ENCODE measurements at places on chromosomes 11 and 22.

DNA sequence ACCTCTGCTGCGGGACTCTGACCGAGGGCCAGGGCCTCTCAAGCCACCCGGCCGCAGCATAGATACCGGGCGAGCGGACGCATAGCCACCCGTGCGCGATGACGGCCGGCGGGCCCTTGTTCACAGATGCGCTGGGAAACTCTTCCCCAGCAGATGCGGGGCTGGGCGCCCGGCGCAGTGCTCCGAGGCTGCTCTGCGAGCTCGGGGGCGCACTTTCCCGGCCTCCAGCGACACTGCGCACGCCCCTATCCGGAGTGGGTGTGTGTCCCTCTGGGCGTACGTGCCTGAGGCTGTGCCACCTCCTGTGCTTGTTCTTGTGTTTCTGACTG lies 104.7 kb upstream of the E2F8 start:
- DNase-seq: no peak

DNA sequence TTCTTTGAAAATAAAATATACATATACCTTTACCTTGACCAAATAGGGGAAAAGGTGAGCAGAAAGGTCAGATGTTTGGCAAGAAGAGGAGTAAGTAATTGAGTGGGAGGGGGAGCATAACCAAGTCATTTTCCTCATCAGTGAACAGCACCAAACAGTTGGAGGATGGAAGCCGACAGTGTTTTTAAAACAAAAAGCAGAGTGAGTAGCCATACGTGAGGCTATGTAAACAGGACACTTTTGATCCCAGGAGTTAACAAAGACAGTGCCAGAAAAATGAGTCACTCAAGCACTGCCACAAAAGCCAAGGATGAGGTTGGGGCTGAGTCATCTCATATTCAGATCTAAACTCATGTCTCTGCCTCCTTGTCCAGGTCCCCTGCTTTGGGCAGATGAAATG lies 734.7 kb downstream of the KCNA4 start:
- DNase-seq: peak; percentile 81

DNA sequence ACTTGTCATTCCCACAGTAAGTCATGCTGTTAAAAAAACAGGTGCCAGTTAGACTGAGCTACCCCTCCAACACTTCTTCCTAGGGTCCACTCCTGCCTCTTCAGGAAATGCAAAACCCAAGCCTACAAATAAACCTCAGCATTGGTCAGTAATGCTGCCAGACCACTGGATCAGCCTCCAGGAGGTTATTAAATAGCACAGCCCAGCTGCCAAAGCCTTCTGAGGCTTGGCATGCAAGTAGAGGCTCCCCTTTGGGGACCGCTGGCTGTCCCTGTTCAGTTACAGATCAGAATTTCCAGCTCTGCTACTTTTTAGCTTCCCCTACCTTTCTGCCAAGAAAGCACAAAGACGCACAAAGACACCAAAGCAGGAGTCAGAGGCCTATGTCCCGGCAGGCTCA lies 33.3 kb downstream of the ABTB2 start:
- DNase-seq: no peak

- no peak for DNase-seq
These were observed 338.6 kb downstream of the INSC start for GRCh38 chr11:15453211-15453765.

DNA sequence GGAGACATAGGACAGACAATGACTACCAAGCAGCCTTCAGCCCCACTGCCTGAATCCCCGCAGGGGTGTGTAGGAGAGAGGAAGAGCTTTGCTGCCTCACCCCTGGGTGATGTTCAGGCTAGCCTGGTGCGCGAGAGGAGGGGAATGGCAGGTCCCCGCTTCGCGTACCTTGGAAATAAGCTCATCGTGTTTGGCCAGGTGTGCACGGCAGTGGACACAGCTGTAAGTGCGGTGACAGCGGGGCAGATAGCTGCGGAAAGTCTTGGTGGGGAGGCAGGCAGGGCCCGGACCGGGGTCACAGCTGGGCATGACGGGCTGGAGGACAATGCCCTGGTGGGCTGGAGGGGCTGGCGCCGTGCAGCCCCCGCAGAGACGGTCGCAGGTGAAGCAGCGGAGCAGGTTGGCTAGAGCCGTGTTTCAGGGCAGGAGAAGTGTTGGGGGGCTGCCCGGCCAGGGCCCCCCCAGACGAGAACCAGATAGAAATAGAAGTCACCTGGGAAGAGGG lies 2.9 kb downstream of the YPEL4 start:
- no peak for DNase-seq

DNA sequence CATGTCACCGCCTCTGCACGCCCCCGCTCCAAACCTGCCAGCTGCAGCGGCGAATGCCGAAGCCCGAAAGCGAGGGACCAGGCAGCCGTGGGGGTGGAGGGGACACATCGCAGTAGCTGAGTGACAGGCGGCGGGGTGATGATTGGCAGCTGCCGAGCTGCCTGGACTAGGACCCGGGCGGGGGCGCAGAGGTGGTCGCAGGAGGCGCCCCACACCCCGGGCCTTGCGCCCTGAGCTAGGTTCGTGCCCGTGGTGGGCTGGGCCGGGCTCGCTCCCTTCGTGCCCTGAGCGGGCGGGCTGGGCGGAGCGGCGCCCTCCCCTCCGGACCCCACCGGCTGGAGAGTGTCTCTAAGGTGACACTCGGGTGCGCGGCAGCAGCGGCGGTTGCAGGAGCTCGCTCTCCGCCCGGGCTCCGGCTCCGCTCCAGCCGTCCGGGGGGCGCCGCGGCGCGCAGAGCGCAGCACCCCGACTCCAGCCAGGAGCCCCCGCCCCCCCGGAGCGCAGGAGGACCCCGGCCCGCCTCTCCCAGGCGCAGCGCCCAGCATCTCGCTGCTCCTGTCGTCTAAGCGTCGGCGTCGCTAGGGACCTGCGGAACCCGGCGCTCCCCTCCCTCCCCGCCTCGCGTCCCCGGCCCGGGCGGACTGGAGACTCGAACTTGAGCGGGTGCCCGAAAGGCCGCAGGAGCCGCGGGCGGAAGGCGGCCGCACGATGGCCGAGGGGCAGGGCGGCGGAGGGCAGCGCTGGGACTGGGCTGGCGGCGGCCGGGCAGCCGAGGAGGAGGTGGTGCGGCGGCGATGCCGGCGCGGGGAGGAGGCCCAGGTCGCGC lies 14.5 kb upstream of the DGKZ start:
- no peak for DNase-seq

GRCh38 chr22:29270475-29271271 lies 2.6 kb downstream of the EWSR1 start:
- DNase-seq: peak; percentile 83

GRCh38 chr11:40168414-40168813 lies 1291.0 kb downstream of the LRRC4C start:
- no peak for DNase-seq

GRCh38 chr11:124611064-124611463 lies at the start of gene PANX3:
PANX3 (plus strand) TSS chr11:124611428; CDS start chr11:124611557, 129 bp downstream.
- DNase-seq: no peak

- no peak for DNase-seq
These were observed 549.3 kb upstream of the CADM1 start for GRCh38 chr11:116053548-116053919.

DNA sequence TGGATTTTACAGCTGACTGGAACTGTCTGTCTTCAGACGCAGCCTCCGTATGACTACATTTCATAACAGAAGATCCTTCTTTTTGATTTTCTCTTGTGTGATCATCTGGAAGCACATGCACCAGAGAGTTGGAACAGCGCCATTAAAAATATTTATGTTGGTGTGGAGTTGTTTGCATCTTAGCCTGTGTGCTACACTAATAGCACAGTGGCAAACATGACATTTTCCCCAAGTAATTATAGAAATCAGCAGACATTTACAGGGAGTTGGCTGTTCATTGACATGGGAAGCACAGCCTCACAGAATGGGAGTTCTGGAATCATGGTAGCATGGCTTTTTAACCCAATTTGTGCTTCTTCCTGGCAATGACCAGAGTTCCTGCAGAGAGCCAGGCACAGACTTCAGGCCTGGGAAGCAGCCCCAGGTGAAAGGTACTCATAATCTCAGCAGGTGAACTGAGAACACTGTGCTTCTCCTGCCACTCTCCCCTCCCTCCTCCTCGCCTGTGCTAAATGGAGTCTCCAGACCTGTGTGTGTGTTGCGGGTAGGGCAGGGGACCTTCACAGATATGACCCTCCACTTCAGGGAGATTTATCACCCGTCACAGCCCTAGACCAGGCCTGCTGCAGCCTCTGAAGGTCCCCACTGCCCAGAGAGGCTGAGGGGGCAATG lies 82.8 kb upstream of the PLET1 start:
- peak; percentile 50 for DNase-seq

DNA sequence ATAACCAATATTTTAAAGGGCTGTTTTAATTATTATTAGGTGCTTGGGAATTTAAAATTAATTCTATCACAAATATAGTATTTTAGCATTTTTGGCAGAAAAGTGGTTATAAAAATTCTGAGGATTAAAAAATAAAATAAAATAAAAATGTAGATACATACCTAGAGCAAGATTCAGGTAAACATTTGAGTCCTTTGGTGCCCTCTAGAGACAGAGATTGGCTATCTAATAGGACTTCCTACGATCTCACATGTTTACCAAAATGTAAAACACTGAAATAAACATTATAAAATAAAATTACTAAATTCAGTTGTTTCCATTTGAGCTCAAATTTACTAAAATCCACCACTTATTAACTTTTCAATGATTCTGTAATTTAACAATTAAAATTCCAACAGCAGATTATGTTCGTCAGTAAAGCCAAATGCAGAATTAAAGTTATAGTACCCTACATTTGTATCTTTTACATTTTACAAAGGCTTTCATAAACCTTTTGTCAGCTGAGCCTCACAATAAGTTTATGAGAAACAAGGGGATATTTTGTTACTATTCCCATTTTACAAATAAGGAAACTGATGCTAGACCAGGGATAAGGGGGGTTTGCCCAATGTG lies 27.7 kb downstream of the SLC36A4 start:
- DNase-seq: peak; percentile 1

DNA sequence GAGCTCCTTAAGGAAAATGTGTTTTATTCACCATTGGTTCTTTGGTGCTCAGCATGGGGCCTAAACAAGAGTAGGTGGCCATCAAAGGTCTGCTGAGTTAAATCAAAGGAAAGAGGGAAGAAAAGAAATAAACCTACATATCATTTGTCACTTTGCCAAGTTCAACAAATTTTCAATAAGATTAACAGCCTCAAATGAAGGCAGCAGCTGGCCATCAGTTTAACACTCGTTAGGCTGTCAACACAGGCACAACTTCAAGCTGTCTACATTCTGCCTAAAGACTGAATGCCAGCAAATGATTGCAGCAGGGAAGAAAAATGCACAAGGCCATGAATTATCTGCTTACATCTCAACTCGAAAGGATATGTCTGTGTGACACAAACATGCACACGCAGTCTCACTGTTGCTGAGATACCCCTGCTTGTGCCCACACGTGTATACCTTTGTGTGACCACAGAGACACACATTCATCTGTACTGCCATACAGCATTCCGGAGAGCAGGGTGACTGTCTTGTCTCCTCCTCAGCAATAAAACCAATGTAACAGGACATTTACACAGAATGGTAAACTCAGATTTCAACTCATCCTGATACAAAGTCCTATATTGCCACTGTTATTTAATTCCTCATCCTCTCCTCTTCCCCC lies 40.1 kb downstream of the TRIM66 start:
- no peak for DNase-seq

DNA sequence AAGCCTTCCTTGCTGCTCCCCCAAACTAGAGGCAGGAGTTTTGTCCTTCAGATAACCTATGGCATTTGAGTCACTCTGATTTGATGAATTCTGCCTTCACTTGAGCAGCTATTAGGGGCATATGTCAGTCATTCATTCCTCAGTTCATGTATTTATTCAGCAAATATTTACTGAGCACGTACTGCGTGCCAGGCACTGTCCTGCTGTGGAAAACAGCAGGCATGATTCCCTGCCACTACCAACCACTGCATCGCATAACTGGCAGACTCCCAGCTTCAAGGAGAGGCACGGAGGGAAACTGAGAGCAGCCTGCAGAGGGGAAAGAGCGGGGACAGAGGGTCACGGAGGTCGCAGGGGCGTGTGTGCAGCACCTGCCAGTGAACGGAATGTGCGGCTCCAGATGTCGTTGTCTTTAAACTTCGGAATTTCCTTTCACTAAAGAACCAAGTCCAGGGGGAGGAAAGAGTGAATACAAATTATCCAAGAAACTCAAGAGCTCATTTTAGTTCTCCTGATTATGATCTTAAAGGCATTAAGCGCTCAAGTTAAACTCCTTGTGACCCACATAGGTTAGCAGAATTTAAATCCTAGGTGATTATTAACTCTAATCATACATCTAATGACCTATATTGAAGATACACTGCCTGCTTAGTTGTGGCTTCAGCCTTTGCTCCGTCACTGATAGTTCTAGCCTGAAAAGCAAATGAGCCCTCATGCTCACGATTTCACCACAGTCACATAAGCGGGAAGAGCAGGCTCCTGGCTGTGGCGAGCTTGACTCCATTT lies 12.6 kb downstream of the PPARA start:
- no peak for DNase-seq

GRCh38 chr22:35204807-35205775 lies 52.2 kb upstream of the HMGXB4 start:
- no peak for DNase-seq

GRCh38 chr11:5937868-5938602 lies 4.0 kb upstream of the OR56A3 start:
- no peak for DNase-seq

- no peak for DNase-seq
These were observed 22.1 kb downstream of the YPEL1 start for GRCh38 chr22:21713428-21714058.

- DNase-seq: no peak
These were observed 56.4 kb downstream of the FDX1 start for GRCh38 chr11:110486156-110486555.

- no peak for DNase-seq
These were observed 908 bp downstream of the LIMK2 start for GRCh38 chr22:31212783-31213629.

- peak; percentile 79 for DNase-seq
These were observed 21.2 kb downstream of the UPB1 start for GRCh38 chr22:24516301-24516737.

DNA sequence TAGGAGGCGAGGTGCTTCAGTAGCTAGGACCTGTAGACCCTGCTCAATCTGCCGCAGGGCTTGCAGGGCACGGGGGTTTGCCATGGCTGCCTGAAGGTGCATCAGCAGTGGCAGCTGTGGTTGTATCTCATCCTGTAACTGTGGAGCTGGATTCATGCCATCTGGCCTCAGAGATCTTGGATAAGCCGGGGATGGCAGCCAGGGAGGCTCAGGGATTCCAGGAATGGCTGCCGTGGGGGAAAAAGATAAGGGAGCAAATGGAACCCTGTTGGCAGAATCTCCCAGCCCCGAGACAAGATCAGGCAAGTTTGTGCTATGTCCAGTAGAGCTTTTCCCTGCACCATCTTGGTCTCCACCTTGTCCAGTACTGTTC lies 1.8 kb downstream of the UBQLN3 start:
- no peak for DNase-seq
